ENCODE measurements at places on chromosomes 7 and 10.

DNA sequence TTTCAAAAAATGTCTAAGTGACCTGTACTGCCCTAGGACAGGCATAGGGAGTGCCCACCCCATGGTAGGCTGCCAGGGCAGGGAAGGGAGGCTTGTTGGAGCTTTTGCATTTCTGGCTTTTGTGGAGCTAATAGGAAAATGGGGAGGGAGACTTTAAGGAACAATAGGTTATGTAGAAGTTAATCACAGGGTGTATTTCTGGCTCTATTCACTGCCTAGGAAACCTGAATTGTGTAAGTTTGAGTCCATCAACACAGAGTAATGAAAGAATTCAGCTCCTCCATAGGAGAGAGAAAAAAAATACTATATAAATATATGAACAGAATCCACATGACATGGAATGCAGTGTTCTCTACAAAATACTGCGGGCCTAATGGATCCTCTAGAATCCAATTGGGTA lies 661.5 kb downstream of the KCNMA1 start:
- DNase-seq, result no peak

GRCh38 chr7:149194799-149195179 lies 557 bp upstream of the ZNF282 start:
- no peak for DNase-seq

- no peak for DNase-seq
Observed at GRCh38 chr10:78755063-78755701, 313.6 kb upstream of the ZMIZ1 start.

DNA sequence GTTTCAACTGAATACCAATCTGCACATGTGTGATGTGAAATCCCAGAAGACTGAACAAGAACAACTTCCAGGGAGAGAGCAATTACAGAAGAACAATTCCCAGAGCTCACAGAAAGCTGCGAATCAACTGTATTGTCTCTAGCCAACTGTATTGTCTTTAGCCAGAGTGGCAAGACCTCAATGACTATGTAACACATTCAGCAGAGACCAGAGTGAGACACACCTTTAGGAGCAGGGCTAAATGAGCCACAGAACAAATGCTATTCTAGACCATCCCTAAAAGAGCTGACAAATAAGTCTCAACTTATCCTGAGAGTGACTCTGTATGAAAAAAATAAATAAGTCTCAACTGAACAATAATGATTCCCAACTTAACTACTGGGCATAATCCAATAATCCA lies 72.0 kb downstream of the KMT2C start:
- no peak for DNase-seq

DNA sequence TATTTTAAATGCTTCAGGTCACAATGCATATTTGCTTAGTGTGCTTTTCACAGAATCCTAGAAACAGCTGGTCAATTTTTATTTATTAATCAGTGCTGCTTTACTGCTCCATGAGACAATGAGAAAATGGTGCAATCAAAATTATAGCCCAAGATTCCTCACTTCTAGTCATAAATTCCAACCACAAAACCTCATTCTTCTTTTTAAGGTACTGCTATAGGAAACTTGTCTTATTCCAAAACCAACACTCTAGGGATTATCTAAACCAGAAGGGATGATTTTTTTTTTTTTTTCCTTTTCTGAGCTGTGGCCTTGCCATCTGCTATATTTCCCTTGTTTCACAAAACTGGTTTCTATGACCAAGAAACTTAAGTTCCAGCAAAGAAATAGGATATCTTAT lies 64.0 kb upstream of the SEMA3A start:
- DNase-seq, result no peak
